ENCODE measurements at places on chromosomes 3 and 15.
A peak's percentile ranks its signal among the peaks of the same experiment; 100 is the strongest.

DNA sequence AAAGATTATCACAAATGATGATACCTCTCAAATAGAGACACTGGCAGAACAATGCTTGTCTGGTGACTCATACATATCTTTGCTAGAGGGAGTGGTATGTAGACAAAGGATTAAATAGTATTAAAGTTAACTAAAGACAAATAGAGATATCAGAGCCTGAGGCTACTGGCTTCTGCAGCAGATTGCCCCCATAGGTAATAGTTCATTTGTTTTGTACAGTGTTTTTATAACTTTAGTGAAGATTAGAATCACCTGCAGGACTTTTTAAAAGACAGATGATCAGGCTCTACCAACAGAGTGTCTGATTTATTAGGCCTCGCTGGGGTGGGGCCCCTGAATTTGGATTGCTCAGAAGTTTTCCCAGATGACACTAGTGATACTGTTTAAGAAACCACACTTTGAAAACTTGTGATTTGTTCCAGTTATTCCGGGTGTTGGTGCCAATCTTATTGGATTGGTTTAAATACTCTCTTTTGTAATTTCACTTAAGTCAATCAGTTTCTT, 96.4 kb downstream of the NAALADL2 start:
- DNase-seq: no peak

GRCh38 chr3:172139528-172140276, 100.3 kb downstream of the FNDC3B start:
- DNase-seq: no peak

DNA sequence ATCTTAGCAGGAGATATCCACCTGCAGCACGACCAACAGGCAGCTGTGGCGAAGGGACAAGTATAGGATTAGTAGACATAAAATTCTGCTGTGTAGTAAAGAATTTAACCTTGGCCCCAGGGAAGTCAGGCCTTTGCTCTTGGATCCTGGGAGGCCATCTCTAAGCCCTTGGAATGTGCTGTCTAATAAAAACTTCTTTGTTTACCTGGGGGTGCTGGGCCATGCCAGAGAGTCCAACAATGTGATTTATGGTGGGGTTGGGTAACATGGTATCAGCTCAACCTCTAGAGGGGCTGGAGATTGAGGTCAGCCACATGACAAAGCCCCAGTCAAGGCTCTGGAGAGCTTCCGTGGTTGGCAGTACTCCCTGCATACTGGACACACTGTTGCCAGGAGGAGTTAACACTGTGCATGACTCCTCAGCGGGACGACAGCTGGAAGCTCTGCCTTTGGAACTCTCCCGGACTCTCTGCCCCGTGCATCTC, 52.4 kb downstream of the HEG1 start:
- peak; percentile 10 for DNase-seq

- no peak for DNase-seq
Measured at GRCh38 chr3:188884299-188885043, 287.3 kb upstream of the TPRG1 start.

DNA sequence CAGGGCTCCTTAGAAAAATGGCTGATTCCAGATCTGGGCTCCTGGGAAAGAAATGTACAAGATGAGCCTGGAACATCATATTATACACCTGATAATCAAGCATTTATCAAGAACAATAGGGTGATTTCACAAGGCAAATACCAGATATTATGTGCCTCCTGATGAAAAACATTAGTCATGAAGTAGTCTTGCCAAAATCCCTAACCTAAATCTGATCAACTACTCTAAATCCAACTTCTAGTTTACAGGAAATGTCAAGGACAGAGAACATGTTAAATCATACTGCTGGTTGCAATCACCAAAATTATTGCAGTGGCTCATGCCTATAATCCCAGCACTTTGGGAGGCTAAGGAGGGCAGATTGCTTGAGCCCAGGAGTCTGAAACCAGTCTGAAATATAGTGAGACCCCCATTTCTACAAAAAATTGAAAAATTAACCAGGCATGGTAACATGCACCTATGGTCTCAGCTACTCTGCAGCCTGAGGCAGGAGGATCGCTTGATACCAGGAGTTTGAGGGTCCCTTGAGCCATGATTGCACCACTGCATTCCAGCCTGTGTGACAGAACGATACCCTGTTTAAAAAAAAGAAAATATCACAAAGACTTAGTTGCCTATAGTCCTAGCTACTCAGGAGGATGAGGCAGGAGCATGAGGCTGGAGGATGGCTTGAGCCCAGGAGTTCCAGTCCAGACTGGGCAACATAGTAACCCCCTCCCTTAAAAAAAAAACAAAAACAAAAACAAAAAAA, 34.9 kb upstream of the ATP13A3 start:
- DNase-seq: no peak

DNA sequence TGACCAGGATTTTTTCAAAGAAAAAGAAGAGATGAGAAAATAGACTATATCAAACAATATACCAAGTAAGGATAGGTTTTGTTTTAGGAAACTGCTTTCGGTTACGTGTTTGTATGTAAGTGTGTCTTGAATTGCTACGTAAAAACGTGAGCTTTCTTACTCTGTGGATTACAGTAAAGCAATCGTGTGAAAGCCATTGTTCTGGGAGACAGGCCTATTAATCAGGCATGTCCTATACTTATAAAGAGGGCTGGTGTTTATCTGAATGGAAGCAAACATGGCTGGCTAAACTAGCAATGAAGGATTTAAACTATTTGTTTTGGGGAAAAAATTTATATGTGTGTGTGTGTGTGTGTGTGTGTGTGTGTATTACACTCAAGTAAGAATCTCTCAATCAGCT, 2.6 kb downstream of the EHHADH start:
- no peak for DNase-seq

DNA sequence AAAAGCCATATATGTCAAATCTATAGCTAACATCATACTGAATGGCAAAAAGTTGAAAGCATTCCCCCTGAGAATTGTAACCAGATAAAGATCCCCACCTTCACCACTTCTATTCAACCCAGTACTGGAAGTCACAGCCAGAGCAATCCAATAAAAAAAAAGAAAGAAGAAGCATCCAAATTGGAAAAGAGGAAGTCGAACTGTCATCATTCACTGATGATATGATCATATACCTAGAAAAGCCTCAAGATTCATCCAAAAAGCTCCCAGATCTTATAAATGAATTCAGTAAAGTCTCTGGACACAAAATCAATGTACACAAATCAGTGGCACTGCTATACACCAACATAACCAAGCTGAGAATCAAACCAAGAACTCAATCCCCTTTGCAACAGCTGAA, 97.4 kb downstream of the CBLB start:
- DNase-seq: no peak

DNA sequence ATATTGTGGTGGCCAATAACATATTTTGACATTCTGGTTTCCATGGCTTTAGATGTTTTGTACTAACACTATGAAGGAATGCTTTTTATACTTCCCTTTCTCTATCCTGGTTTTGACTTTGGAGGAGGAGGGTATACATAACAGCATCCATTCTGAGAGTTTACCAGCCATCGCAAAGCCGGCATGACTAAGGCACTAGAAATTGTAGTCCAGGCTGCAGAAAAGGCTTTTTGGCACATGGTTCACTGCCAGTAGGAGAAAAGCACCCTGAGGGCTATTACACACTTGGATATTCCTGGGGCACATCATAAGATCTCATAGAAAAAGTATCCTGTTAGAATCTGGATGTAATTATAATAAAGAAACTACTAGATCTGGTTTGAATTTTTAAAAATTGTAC, 101.8 kb downstream of the STT3B start:
- no peak for DNase-seq

DNA sequence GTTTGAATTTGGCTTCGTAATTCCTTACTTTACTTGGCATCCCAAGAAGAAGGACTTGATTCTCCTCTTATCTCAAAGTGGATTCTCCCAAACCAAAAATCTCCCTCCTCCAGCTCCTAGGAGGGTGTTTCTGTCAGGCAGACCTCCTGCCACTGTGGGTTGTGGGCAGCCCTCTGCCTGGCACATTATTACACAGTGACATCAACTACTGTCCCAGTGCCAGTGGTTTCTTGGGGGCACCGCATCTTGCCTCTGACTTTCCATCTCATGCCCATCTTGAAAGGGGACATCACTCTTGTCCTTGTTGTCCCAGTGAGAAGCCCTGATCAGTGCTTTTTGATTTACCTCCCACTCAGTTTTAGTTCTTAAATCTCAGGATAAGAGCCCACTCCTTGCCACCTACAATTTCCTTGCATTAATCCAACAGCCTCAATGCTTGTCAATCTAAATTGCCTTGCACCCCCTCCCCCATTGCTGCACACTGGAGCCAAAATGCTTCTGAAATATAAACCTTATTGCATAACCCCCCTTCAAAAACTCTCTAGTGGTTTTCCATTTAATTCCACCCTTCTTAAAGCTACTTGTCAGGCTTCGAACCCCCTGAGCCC, 81.0 kb downstream of the TRAK1 start:
- no peak for DNase-seq

DNA sequence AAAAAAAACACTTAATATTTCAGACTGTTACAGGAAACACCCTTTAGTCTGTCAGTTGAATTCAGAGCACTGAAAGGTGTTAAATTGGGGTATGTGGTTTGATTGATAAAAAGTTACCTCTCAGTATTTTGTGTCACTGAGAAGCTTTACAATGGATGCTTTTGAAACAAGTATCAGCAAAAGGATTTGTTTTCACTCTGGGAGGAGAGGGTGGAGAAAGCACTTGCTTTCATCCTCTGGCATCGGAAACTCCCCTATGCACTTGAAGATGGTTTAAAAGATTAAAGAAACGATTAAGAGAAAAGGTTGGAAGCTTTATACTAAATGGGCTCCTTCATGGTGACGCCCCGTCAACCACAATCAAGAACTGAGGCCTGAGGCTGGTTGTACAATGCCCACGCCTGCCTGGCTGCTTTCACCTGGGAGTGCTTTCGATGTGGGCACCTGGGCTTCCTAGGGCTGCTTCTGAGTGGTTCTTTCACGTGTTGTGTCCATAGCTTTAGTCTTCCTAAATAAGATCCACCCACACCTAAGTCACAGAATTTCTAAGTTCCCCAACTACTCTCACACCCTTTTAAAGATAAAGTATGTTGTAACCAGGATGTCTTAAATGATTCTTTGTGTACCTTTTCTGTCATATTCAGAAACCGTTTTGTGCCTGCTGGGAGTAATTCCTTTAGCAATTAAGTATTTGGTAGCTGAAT, 17.9 kb downstream of the TMEM43 start:
- DNase-seq: no peak

- no peak for DNase-seq
Measured at GRCh38 chr3:138441742-138442141, 7.3 kb downstream of the ESYT3 start.

DNA sequence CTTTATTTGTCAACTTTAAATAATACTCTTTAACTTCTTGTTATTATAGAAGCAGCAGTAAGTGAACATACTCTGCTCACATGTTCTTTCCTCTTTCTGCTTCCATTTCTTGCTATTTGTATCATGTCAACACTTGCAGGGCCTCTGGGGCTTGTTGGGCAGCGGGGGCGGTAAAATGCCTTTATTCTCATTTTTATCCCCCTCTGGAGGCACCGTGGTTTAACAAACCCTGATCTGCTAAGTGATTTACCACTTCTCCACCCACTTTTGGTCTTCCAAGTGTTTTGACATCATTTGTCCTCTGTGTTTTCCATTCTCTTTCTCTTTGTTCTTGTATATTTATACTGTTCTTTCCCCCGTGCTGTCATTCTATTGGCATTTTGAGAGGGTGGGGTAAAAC, 33.9 kb downstream of the SCN10A start:
- no peak for DNase-seq

GRCh38 chr3:16026753-16027152, 147.7 kb upstream of the GALNT15 start:
- no peak for DNase-seq

DNA sequence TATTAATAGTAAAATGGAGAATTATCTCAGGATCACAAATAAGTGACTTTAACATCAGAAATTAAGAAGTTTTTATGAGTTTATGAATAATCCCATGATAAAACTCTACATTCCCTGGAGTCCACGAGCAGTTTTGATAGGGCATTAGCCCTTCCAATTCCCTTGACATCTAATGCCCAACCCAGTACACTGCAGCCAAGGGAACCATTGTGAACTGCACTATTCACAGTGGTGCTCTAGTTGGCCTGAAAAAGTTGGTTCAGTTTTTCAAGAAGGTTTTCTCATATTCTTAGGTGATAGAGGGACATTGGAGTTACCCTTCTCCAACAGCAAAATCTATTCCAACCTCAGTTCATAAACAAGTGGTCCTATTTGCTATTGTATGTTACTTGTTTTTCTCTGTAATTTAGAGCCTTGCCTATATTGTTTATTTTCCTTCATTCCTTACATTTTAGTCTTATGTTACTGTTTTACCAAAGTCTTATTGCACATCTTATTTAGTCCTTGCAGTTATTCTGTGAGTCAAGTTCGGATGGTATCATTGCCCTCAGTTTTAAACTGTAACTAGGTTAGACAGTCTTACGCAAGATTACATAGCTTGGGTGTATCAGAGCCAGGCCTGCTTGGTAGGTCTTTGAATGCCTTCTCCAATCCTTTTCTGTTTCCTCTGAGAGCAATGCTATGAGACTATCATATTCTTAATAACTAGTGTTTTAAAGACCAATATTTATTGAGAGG, 57.9 kb upstream of the SAMMSON start:
- DNase-seq: no peak

- no peak for DNase-seq
Measured at GRCh38 chr3:20515834-20516233, 329.8 kb upstream of the SGO1 start.

DNA sequence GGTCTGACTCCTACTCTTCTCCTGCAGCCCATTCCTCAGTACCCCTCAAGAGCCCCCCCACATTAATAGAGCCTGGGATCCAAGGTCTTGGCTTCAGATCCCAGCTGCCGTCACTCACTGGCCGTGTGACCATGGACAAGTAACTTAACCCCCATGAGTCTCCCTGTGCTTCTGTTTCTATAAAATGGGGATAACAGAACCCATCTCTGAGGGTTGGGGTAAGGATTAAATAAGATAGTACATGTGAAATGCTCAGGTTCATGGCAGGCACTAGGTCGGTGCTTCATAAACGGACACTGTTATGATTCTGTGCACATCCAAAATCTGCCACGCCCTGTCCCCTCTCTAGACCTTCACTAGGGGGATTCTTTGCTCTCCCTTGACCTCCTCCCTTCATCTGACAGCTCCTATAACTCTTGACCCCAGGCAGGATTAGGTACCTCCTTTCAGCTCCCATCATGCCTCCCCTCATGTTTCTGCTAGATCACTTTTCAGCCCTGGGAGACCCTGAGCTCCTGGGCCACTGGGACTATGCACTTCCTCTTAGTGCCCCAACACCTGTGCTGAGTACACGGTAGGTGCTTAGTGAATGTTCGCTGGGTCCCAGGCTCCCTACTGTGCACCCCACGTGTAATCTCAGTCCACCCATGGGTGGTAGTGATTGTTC, 1.5 kb downstream of the CAND2 start:
- DNase-seq: no peak

- no peak for DNase-seq
Measured at GRCh38 chr3:112354642-112355306, 21.8 kb downstream of the CD200 start.

DNA sequence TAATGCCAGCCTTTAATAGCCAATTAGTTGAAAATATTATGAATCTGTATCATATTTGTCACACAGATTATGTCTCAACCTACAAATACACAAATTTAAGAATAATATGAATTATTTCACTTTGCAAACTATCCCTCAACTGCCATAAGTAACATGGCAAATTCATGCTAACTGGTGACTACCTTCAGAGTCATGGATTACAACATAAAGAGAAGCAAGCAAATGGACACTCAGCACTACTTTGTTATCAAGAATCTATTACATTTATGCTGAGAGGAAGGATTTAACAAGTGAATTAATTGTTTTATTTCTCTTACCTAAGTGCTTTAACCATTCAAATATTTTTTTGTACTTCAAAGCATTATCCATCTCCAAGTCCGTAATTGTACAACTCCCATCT, 103.1 kb upstream of the BCL6 start:
- DNase-seq: no peak
